ENCODE measurements at places on chromosomes 2 and 18. TPM values are rescaled to one million over a fixed set of nuclear protein-coding genes. Genes with fewer than 3 reads are reported as not detected.

Gene IHH
- not detected for total RNA-seq

- peaks cover 53% of the 10 kb centered on the region for H3K4me1 ChIP-seq
- H3K4me3 ChIP-seq, result peak overlapping the region; percentile 94
- H3K27ac ChIP-seq, result peak overlapping the region; percentile 79
Measured at GRCh38 chr2:162072976-162073887, 783 bp downstream of the DPP4 start.

DNA sequence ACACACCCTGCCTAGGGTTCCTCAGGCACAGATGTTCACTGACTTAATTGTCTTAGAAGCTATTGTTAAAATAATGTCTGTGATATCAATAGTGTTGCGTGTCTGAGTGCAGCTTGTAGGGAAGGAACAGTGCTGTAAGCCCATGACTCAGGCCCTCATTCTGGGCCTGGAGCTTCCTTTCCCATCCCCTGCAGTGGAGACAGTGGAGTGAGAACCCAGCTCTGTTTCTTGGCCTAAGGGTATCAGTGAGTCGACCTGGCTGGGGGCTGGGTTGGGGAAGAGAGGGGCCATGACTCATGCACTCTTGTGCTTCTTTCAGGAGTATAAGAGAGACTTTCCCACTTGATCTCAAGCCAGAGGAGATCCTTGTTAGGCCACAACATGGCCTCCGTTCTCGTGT is 106.8 kb downstream of the HRH4 start:
- no peak for DNase-seq
- H3K27me3 ChIP-seq, result no peaks in the 10 kb centered on the region

GRCh38 chr2:171086352-171087290 is 74.1 kb downstream of the TLK1 start:
- DNase-seq, result peak; percentile 80
- peaks cover 65% of the 10 kb centered on the region for H3K4me1 ChIP-seq
- peak overlapping the region; percentile 74 for H3K27ac ChIP-seq

- no peak for DNase-seq
- no peaks in the 10 kb centered on the region for H3K36me3 ChIP-seq
- H3K27me3 ChIP-seq, result no peaks in the 10 kb centered on the region
- H3K4me1 ChIP-seq, result no peaks in the 10 kb centered on the region
- H3K4me3 ChIP-seq, result no peak overlapping the region
Measured at GRCh38 chr2:125167820-125168219, 1142.7 kb downstream of the CNTNAP5 start.

Measured in activated naive CD4-positive, alpha-beta T cell treated with anti-CD3 and anti-CD28 coated beads for 36 hours (primary cell).